ENCODE measurements at places on chromosomes 4 and X. TPM values are rescaled to one million over a fixed set of nuclear protein-coding genes. Genes with fewer than 3 reads are reported as not detected.
A peak's percentile ranks its signal among the peaks of the same experiment; 100 is the strongest.

The FABP2 gene
- total RNA-seq: not detected

The USP17L11 gene
- not detected for total RNA-seq

GRCh38 chr4:101885574-101885973 lies 95.0 kb downstream of the BANK1 start:
- no peak for DNase-seq

The NFKB1 gene
- total RNA-seq: 17.3 TPM

The GPRASP1 gene
- 11.5 TPM for total RNA-seq

DNA sequence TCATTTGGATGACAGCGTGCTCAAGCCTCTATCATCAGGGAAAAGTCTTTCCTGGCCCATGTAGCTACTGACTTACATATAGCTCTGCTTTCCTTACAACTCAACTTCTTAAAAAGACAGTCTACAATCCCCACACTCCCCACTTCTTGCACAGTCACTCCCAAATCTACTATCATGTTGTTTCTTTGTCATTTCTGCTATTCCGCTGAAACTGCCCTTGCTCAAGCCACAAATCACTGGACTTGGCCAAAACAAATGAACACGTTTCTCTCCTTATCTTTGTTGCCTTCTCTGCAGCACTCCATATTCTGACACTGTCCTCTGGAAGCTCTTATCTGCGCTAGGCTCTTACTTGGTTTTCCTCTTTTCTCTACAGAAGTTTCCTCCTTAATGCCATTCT lies 28.2 kb downstream of the GPRIN3 start:
- DNase-seq: no peak

GRCh38 chr4:90187148-90187884 lies 60.1 kb downstream of the CCSER1 start:
- DNase-seq: no peak

The PRR32 gene
- total RNA-seq: not detected

DNA sequence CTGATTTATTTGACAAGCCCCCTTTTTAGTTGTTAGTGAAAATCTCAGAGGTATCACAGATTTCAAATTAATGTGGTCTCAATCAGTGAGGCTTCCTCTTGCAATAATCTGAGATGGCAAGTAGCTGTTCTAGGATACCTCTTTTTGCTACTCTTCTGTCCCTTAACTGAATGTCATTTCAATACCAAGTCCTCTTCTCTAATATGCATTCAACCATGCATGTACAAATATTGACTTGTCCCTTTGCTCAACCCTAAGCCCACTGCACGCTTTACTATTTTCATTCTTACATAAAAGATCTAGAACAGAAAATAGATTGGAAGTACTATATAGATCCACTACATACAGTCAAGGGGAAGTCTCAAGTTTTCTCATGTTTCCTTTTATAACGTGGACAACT lies 164.2 kb downstream of the CBR4 start:
- no peak for DNase-seq

The RENBP gene
- 5.6 TPM for total RNA-seq

GRCh38 chr4:156894234-156894633 lies 77.4 kb downstream of the PDGFC start:
- no peak for DNase-seq

DNA sequence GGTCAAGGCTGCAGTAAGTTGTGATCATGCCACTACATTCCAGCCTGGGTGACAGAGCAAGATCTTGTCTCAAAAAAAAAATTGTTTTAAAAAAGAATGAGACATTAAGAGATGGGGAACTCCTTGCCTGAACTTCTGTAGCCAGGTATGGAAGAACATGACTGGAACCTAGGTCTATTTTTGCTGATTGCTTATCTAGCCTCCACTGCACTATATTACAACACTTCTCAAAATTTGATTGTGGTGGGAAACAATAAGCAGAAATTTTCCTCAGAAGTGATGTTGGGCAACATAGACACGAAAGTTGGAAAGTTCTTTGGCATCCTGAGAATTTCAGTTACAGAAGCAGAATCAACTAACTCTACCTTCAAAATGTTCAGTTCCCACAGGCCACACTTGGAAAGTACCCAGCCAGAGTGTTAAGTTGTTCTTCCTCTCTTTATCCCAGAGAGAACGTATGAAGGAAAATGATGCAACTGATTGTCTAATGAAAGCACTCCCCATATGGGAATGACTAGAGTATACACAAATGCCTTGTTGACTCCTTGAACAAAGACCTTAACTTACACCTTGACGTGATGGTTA lies 50.0 kb downstream of the LUZP4 start:
- DNase-seq: peak; percentile 92

Data from fibroblast of the aortic adventitia (primary cell).